ENCODE measurements at places on chromosomes 5 and 9.

DNA sequence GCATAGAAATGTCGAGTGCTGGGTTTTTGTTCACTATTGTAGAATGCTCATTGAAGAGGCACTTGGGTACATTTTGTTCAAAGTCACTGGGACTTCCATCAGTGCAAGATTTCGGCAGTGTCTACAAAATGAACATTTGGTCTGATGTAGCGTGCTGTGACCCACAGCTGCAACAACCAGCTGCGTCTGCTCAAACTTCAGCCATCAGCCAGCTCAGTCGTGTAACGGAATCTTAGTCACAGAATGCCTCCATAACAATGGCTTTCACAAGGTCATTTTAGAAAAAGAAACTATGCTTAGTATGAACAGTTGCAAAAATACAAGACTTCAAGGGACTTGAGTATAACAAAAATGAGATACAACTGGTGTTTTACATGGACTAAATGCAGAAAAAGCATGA lies 828.1 kb upstream of the GRAMD2B start:
- DNase-seq = no peak

DNA sequence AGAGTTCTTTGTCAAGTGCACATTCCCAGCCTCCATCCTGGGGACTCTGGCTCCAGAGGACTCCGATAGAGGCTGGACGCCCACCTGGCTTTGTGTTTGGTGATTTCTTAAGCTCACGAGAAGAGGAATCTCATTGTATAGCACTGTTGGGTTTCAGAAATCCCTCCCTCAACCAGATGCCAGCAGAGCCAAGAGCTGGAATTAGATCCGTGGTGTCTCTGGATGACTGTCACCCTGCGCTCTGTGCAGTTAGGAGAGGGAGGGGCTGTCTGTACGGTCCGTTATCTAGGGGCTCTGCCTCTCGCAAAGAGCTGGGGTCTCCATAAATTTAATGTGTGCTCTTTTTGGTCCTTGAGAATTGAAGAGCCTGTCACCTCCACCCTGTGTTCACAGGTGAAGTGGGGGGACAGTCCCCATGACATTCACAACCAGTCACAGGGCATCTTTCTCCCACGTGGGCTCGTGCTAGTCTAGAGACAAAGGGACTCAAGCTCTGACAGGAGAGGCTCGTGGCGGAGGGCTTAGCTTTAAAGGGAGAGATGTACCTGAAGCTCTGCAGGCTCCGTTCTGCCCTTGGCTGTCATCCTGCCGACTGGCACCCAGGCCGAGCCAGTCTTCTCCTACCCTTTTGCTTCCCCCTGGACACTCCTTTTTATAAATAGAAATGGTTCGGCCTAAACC lies 41.4 kb downstream of the FAM78A start:
- DNase-seq = no peak

DNA sequence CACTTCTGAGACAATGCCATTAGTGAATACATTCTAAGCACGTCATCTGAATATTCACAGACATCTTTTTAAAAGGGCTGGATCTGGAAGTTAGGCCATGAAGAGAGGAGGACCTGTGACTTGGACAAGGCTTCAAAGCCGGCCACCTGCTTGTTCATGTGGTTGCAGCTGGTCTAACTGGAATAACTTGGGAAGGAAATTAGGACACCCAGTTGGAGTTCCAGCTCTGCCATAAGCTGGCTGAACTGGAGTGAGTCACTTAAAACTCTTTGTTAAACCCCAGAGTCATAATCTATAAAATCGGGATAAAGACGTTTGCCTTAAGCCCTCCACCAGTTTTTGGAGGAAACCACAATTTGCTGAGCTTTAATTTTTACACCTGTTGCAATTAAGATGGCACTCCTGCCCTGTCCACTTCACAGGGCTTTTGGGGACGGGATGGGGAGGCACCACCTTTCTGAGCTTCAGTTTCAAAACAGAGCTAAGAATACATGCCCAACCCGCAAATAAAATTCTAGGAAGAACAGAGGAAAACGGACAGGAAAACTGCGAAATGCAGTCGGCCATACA lies 536 bp upstream of the STX17 start:
- peak; percentile 32 for DNase-seq

DNA sequence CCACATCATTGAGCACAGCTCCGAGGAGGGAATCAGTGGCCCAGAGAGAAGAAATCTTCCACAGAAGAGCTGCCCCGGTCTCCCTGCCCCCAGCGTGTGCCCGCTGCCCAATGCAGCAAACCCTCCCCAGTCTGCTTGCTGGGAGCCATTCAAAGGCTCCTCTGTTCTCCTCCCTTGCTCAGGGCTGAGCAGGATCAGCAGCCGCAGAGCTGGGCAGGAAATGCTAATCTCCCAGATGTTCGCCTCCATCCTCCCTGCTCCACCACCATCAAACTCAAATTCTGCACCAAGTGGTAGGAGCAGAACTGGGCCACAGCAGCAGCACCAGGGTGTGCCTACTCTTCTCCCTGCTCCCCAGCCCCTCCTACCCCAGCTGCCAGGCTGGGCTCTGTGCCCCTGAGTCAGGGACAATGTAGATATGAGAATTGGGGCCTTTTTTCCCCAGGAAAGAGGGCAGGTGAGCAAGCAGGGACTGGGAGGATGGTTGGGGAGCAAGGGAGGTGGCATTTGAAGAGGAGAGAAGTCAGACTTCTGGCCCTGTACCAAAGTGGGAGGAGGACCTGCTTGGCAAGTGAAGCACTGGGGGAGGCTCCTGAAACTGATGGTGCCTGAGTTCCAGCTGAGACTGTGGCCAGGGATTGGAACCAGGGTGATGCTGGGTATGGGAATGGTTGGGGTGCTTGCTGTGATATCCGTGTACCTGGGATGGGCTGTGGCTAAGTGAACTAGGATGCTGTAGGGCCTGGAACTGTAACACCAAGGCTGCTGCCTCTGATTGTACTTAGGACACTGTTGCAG lies 1.9 kb upstream of the PCDH1 start:
- no peak for DNase-seq

DNA sequence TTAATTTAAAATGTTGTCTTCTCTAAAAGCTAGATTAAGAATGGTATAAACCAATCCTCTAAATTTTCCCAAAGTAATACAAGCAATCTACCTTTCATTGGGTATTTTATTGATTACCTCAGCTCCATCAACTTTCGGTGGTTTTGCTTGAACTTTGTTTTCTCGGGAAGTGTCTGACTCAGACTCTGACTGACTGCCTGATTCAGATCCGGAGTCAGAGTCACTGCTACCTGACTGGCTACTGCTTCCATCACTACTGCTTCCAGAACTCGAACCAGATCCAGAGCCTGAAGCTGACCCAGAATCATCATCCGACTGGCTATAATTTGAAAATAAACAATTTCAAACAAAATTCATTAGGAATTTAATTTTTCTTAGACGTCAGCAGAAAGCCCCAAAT lies 24.0 kb downstream of the CHD1 start:
- peak; percentile 43 for DNase-seq

- no peak for DNase-seq
These were observed 221.6 kb downstream of the PARP8 start for GRCh38 chr5:50887889-50888633.

- DNase-seq = no peak
These were observed 10.9 kb upstream of the FBXO38 start for GRCh38 chr5:148372893-148373292.

GRCh38 chr5:180347702-180348101 lies 5.4 kb downstream of the GFPT2 start:
- no peak for DNase-seq

- peak; percentile 32 for DNase-seq
These were observed 15.2 kb downstream of the GBGT1 start for GRCh38 chr9:133148199-133149129.

DNA sequence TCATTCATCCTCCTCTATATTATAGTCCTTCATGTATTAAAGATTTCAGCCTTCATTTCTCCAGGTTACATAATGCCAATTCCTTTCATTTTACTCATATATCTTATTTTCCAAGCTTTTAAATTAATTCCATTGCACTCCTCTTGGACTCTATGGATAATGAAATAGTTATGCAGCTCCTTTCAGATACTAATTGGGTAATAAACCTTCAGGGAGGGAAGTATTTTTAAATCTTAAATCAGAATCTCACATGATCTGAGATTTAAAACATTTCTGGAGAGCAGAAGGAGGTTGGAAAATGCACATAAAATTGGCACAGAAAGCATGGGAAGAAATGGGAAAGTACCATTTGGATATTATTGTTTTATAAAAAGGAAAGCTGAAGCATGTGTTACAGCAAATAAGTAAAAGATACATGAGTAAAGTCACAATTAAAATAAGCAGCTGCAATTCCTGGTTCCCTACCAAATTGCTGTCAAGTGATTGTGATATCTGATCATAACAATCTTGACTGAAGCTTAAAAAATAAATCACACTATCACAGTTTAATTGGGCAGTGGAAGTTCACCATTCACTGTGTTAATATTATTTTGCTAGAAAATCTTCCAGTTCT lies 257.9 kb upstream of the NREP start:
- DNase-seq = no peak

- no peak for DNase-seq
These were observed 370.3 kb downstream of the NNT start for GRCh38 chr5:43973318-43973717.

DNA sequence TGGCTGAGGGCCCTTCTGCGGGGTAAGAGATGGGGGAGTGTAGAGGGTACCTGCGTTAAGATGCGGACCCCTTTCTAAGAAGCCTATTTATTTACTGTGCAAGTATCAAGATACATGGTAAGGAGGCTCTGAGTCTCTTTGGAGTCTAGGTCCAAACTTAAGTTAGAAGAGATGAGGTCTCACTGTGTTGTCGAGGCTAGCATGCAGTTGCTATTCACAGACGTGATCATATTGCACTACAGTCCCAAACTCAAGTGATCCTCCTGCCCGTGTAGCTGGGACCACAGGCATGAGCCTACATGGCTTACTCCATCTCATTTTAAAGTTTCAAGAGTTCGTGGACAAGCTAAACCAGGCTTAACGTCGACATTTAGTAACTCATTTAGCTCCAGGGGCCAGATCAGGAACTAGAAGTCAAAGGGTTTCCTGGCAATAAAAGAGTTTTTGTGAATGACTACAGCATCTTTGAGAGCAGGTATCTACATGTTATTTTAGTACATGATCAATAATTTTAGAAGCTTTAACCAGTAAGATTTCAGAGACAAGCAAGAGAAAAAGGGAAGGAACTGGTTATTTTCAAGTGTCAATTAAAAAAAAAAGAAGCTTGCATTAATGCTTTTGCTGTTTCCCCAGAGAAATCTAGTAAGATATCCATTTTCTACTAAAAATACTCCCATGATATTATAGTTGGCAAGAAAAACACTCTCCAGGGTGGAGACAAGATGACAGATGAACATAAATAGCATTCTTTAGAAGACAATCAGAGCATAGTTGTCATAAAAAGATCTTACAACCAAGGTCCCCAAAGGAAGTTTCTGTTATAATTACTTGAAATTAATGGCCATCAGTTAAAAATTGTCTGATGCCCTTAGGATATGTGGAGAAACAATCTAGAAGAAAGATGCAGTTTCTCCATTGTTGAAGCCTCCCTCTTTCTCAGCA lies 141.3 kb downstream of the SCAMP1 start:
- peak; percentile 28 for DNase-seq
